ENCODE measurements at places on chromosomes 4 and X.

GRCh38 chr4:107512549-107512948 is 207.5 kb downstream of the PAPSS1 start:
- DNase-seq, result no peak

GRCh38 chr4:158802914-158803313 is 34.1 kb downstream of the FNIP2 start:
- DNase-seq, result no peak

DNA sequence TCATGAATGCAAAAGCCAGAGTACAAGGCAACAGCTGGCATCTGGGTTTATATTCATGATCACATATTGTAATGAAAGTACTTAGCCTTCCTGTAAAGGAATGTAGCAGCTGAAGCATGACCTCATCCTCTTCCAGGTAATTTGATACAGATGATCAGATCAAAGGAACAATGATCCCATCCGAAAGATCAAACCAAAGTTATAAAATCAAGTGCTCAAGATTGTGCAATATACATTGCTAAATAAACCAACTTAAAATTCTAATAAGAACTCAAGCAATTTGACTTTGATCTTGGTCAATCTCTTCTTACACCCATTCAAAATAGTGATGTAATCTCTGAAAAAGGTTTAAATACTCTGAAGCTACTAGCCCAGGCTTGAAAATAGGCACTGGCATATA is 113.1 kb upstream of the INPP4B start:
- no peak for DNase-seq

GRCh38 chr4:148443512-148444295 is 1.5 kb upstream of the NR3C2 start:
- DNase-seq, result peak; percentile 19

- DNase-seq, result no peak
Measured at GRCh38 chrX:37686996-37687395, 1.4 kb downstream of the XK start.

DNA sequence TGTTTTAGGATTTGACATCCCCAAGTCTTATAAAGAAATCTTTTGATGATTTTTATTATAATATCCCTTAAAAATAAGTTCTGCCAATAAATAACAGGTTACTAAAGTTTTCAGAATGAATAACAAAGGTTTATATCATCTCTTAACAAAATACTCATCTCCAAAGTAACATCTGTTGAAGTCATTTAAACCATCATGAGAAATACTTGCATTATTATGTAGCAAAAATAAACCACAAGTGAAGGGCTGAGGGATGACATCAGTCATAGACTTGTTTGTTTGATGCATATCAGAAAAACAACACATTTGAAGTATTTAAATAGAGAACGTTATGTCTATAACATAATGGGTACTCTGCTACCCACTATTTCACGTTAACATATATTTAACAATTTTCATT is 114.9 kb downstream of the SPOCK3 start:
- no peak for DNase-seq

DNA sequence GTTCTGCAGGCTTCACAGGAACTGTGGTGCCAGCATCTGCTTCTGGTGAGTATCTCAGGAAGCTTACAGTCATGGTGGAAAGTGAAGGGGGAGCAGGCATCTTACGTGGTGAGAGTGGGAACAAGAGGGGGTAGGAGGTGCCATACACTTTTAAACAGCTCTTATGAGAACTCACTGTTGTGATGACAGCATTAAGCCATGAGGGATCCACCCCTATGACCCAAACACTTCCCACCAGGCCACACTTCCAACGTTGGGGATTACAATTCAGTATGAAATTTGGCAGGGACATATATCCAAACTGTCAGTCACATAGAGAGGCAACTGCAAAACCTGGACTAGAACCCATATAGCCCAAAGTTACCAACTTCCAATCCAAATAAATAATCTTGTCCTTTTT is 43.1 kb upstream of the ZCCHC12 start:
- DNase-seq, result no peak

GRCh38 chr4:37865450-37865849 is 25.4 kb upstream of the TBC1D1 start:
- DNase-seq, result no peak

DNA sequence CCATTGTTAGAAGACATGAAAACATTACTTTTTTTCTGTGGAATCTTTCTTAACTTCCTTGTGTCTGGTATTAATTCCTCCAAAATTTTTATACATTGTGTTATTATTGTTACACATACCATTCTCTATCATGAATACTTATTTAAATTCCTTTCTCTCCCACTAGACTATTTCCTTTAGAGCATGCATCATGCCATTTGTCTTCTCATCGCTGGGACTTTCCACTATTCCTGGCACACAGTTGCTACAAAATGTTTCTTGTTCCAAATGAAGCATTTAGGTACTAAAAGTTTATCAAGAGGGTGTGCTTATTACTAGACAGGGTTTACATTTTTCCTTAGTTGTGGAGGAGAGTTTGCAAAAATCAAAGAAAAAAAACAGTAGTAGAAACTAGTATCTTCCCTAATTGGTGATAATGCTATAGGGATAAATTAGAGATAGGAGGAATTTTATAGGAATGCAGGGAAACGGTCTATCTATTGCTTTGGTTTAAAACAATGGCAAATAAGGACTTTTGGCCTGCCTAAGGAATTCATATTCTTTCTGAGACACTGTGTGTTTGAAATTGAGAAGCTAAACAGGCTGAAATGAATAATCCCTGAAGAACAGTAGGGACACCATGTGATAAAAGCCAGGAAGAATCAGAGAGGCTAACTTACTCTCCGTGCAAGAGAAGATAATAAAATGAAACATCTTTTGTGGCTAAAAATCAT is 187.5 kb upstream of the TBC1D9 start:
- DNase-seq, result no peak

DNA sequence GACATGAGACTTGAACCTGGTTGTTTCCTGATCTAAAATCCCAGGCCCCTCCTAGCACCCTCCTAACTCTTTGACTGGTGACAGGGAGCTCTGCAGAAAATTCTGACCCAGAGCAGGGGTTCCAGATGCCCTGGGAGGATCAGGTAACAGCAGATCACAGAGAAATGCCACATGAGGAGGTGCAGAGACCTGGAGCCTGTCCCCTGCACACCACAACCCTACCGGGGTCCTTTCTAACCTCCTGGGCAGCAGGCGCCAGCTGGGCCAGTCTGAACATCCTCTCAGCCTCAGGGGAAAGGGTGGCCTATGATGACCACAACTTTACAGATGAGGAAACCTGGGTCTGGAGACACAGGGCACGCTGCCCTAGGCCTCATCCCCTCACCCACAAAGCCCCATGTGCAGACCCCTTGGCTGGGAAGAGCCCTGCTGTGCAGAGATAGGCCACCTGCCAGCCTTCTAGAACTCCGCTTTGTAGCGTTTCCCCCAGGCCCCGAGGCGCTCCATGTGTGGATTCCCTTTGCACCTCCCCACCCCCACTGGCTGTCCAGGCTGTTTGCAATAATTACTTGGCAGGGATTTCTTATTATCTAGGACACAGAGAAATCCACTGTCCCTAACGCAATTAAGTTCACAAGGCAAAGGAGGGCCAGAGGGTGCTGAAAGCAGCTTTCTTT is 36.5 kb downstream of the WDR1 start:
- DNase-seq, result no peak

DNA sequence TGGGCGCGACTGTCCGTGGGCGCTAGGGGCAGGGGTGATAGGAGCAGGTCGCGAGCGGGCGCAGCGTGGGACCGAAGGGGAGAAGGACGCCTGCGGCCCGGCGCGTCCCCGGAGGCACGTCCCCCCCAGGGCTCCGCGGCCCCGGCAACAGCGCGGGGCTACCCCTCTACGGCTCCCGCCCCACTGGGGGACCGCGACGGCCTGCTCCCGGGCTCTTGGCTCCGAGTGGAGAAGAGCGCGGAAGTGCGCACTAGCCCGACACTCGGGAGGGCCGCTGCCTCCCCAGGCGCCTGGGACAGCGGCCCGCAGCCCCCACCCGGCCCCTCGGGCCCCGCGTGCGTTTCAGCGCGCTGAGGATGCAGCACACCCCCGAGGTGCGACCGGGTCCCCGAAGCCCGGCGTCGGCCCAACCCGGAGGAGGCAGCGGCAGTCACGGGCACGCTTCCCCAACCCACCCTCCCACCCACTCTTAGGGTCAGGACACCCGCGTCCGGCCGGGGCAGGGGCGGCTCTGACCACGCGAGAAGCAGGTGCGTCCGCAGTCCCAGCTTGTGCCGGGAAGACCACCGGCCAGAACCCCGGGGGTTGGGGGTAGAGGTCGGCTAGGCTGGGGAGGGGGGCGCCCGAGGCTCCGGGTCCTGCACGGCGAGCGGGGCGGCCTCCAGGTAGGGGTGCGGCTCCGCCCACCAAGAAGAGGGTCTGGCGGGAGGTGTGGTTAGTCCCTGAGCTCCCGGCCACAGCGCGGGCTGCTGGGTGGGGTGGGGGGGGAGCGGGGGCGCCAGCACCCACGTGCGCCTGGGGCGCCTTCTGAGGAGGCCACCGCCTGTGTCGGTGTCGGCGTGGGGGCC is 18.5 kb upstream of the NAT8L start:
- DNase-seq, result no peak

DNA sequence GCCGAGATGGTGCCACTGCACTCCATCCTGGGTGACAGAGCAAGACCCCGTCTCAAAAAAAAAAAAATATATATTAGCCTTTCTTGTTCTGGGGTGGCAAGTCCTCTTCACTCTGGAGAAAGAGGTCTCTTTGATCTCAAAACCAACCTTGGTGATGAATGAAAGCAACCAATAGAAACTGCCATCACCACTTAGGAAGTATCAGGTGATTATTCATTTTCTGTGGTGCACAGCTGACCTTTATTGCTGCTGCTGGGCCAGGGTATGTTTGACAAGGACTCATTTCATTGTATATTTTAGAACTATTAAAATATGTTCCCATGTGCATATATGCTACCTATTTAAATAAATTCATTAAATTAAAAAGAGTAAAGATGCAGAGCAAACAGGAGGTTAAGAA is 76.0 kb upstream of the KIT start:
- no peak for DNase-seq

GRCh38 chrX:100829730-100830129 is 9.5 kb downstream of the CSTF2 start:
- no peak for DNase-seq

- no peak for DNase-seq
Measured at GRCh38 chrX:14398725-14399124, 130.6 kb upstream of the GLRA2 start.

- DNase-seq, result no peak
Measured at GRCh38 chrX:79452881-79453280, 85.7 kb upstream of the ITM2A start.

- no peak for DNase-seq
Measured at GRCh38 chr4:1492142-1492457, 85.9 kb upstream of the NKX1-1 start.

- DNase-seq, result no peak
Measured at GRCh38 chr4:56652196-56652595, 28.9 kb downstream of the HOPX start.

- no peak for DNase-seq
Measured at GRCh38 chrX:28124416-28124815, 143.2 kb upstream of the DCAF8L1 start.

DNA sequence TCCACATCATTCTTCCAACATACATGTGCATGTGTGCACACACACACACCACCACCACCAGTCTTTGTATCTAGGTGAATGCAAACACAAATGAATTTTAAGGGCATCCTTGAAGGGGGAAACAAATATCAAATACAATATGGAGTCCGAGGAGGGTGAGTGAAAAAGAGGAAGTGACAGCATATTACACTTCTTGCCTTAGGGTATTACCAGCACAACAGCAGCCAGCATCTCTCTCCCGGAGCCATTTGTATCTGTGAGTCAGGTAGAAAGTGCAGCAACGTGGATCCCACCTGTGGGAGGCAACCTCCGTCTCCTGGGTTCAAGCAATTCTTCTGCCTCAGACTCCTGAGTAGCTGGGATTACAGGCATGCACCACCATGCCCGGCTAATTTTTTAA is 483.2 kb downstream of the SMARCA1 start:
- DNase-seq, result no peak

- DNase-seq, result no peak
Measured at GRCh38 chrX:130002541-130002940, 20.1 kb downstream of the BCORL1 start.

DNA sequence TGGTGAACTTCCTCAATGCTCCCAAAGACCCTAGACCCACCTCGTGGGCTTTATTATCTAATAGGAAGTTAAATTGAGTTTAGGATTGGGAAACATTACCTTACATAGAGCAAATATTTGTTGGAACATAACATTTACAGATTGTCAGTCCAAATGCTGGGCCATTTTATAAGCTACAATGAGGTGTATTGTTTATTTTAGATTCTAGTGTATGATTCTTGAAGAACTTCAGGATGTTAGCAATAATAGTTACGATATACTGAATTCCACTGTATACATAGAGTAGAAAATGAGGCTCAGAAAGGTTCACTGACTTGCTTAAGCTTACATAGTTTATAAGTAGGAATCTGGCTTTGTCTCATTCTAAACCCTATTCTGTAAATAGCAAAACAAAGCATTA is 37.4 kb downstream of the PAQR3 start:
- no peak for DNase-seq

GRCh38 chr4:38605753-38606586 is 58.0 kb upstream of the KLF3 start:
- no peak for DNase-seq

DNA sequence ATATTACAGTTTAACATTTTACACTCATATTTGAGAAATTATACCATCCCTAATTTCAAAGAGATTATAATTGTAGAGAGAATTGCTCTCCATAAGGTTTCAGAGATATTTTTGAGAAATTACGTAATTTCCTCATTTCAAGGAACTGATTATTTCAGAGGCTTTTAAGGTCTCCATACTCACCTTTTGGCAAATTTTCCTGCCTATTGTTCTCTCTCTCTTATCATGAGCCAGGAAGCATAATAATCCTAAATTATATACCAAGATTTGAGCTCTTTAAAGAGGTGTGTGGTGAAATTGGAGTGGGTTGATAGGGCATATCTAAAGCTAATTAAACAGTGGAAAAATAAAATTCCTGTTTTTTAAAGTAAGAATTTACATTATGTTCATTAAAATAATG is 248.9 kb upstream of the FTHL17 start:
- no peak for DNase-seq

DNA sequence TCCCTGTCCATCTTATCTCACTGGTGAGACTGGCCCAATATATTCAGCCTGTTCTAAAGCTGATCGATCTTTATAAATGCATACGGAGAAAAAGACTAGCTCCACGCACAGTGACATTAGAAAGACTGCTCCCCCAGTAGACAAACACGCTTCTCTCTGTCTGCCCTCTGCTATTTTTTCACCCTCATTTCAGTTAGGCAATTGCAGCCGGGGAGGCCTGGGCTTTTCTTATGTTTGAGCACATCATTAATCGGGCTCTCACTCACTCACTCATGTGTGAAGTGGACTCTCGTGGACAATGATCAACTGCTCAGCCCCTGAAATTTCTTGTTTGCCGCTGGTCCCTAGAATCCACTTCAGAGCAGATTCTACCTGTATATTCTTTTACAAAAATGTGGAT is 824.7 kb upstream of the TENM3 start:
- no peak for DNase-seq
